ENCODE measurements at places on chromosomes 1 and 21. TPM values are rescaled to one million over a fixed set of nuclear protein-coding genes. Genes with fewer than 3 reads are reported as not detected.

The SYT6 gene
- under 0.01 TPM for total RNA-seq

The LSS gene
- 62.7 TPM for total RNA-seq

The BCAR3 gene
- 42.3 TPM for total RNA-seq

The C1orf115 gene
- total RNA-seq: 93.7 TPM

The LCE2A gene
- total RNA-seq: not detected

The C1orf141 gene
- not detected for total RNA-seq

Data from bladder microvascular endothelial cell (primary cell).